ENCODE measurements at places on chromosomes 2 and 18.
A peak's percentile ranks its signal among the peaks of the same experiment; 100 is the strongest.

GRCh38 chr18:40006634-40007033, 1948.4 kb upstream of the PIK3C3 start:
- no peak for DNase-seq

- no peak for DNase-seq
Observed at GRCh38 chr2:1751767-1752725, 7.7 kb upstream of the PXDN start.

GRCh38 chr2:1769703-1770422, 25.5 kb upstream of the PXDN start:
- peak; percentile 17 for DNase-seq

GRCh38 chr2:64202206-64202845, 58.1 kb upstream of the PELI1 start:
- no peak for DNase-seq

DNA sequence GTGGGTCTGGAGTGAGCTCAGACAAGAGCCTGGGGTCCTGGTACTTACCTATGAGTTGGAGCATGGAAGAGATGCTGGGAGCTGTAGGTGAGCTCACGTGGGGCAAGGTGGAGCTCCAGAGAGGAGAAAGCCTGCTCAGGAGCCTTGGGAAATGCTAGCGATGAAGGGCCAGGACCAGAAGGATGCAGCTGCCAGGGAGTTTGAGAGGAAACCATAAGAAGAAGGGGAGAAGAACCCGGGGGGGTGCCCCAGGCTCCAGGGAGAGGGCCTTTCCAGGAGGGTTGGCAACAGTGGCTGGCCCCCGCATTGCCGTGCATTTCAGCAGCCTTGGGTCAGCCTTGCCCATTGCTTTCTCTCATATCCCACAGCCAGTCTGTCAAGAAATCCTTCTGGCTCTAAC, 268.7 kb downstream of the GLI2 start:
- no peak for DNase-seq

GRCh38 chr2:239519089-239519920, 118.5 kb upstream of the HDAC4 start:
- DNase-seq, result no peak

GRCh38 chr2:240213476-240214421, 73.3 kb upstream of the OTOS start:
- no peak for DNase-seq

GRCh38 chr2:233367586-233367985, 13.3 kb downstream of the DGKD start:
- DNase-seq, result no peak

GRCh38 chr18:62790871-62791772, 75.8 kb downstream of the PHLPP1 start:
- DNase-seq, result no peak

GRCh38 chr2:226308986-226309385, 490.6 kb downstream of the IRS1 start:
- no peak for DNase-seq

- no peak for DNase-seq
Observed at GRCh38 chr2:554444-554843, 122.8 kb downstream of the TMEM18 start.
